Stimulated activated CD8-positive, alpha-beta memory T cell treated with anti-CD3 and anti-CD28 coated beads, Interleukin-7, amount 100 ng/mL, for 1 hour (primary cell): ENCODE measurements at places on chromosomes 7 and 10.

DNA sequence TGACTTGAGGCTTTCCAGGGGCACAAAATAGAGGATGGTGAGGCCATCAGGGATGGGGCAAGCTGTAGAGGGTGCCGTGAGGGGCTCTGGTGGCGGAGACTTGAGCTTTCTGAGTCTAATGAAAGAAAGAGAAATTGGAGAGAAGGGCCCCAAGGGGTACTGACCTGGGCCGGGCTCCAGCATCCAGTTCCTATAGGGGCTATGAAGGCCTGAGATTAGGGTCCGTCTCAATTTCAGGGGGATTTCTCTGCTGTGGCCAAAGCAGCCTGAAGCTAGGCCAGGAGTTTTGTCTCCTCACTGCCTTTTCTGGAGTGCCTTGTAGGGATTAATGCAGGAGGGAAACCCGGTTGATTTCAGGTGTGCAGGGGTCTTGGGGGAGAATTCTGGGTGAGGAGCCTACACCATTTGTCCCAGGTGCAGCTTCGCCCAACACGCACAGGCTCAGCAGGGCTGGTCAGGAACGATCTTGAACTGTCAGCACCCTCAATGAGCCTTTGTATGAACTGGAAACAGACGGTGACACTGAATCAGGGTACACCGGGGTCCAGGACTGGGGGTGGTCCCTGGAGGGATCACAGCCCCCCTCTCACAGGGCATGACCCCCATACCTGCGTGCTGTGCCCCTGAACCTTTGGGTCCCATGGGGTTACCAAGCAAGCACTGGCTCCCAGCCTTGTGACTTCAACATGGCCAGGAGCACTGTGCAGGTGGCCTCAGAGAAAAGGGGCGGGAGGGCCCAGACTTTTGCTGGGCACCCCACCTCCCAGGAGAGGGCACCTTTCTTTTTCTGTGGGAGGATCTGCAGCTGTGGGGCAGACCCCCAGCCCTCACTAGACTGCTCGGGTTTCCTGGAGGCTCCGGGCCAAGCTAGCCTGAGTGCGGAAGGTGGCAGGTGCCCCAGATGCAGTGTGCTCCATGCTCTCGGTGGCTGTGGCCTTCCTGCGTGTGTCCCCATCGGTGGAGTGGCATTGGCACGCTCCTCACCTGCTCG, 122.9 kb upstream of the RET start:
- no peak for DNase-seq

GRCh38 chr10:4267086-4267773, 482.2 kb upstream of the KLF6 start:
- DNase-seq: no peak

DNA sequence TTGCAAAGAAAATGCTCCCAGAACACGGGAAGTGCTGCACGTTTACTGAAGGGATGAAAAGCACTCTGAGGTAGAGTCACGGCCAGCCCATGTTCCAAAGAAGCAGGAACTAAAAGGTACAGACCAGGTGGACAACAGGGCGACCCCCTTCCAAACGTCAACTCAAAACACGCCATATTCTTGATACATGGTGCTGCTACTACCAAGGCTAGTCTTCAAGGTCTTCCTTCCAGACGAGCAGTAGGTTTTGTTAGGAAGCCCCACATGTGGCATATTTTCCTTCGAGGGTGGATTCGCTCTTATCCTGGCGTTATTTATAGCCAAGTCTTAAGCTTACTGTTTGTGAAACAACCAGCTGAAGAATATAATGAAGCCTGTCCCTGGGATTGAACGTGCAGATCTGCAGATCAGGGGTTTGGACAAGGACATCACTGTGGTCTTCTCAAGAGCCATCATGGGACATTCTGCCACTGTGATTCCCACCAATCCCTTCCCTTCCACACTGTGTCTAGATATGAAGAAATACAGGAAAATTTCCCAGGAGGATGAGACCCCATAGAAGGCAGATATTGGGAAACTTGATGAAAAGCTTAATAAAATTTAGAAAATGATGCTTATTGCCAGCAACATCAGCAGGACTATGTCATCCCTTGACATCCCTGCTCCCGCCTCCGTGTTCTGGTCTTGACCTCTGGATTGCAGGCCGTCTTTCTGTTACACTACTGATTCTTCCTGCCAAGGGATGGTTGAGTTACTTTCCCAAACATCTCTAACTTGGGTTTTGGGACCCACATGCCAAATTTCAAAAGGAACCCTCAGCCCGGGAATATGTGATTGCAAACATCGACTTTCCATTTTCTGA, 734.4 kb downstream of the PARD3 start:
- DNase-seq: no peak

DNA sequence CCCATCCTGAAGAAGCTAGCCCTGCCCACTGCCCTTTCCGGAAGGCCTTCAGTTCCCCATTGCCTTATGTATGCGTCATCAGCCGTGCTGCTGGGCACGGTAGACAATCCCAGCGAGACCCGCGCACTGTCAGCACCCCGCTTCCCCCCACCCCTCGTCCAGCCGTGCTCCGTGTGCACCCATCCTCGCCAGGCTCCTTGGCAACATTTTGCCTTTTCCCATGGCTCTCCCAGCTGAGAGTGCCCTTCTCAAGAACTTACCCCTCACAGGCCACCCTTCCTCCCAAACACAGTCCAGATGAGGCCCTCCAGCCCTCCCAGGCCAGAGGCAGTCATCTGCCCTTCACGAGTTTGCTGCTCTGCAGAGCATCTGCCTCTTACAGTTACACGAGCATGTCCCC, 633.8 kb upstream of the FOXK1 start:
- DNase-seq: no peak

- no peak for DNase-seq
Measured at GRCh38 chr10:121792198-121792597, 135.6 kb downstream of the ATE1 start.
